ENCODE measurements at places on chromosomes 2 and 18. TPM values are rescaled to one million over a fixed set of nuclear protein-coding genes. Genes with fewer than 3 reads are reported as not detected.

GRCh38 chr2:228447266-228447915 is 265.9 kb upstream of the SPHKAP start:
- DNase-seq, result peak; percentile 47

- no peak for DNase-seq
These were observed 125.0 kb downstream of the LRP2 start for GRCh38 chr2:169237286-169237685.

The POTEC gene
- polyA plus RNA-seq, result not detected

The GCKR gene
- 0.47 TPM for polyA plus RNA-seq

- DNase-seq, result no peak
These were observed 94.1 kb downstream of the BIN1 start for GRCh38 chr2:127012868-127013267.

DNA sequence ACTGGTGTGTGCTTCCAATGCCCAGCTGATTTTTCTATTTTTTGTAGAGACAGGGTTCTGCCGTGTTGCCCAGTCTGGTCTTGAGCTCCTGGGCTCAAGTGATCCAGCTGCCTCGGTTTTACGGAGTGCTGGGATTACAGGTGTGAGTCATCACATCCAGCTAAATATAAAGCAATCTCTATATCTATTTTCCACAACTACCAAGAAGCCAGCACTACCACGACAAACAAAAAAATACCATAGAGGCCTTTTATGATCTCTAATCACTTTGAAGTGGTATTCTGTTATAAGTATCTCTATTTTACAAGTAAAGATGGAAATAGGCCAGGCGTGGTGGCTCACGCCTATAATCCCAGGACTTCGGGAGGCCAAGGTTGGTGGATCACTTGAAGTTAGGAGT is 34.7 kb downstream of the C2orf74 start:
- no peak for DNase-seq

The MAL gene
- polyA plus RNA-seq, result not detected

- no peak for DNase-seq
These were observed 37.8 kb downstream of the MYO7B start for GRCh38 chr2:127573298-127573697.

DNA sequence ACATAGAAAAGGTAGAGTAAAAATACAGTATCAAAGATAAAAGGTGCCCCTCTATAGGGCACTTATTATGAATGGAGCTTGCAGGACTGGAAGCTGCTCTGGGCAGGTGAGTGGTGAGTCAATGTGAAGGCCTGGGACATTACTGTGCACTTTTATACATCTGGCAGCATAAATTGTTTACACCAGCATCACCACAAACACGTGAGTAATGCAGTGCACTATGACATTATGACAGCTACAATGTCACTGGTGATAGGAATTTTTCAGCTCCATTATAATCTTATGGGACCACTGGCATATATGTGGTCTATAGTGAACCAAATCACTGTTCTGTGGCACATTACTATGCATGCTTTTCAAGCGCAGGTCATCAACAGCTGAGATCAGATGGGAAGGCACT is 48.1 kb downstream of the TPGS2 start:
- no peak for DNase-seq

- DNase-seq, result no peak
These were observed 19.7 kb downstream of the CLIP4 start for GRCh38 chr2:29134933-29135332.

DNA sequence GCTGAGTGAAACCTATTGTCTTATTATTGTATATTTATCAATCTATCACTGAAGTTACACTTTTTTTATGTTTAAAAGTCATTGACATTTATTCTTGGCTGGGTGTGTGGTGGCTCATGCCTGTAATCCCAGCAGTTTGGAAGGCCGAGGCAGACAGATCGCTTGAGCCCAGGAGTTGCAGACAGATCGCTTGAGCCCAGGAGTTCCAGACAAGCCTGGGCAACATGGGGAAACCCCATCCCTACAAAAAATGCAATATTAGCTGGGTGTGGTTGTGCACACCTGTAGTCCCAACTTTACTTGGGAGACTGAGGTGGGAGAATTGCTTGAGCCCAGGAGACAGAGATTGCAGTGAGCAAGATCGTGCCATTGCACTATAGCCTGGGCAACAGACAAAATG is 97.8 kb downstream of the EPC2 start:
- DNase-seq, result no peak

The FZD7 gene
- 42.6 TPM for polyA plus RNA-seq

The YPEL5 gene
- 141 TPM for polyA plus RNA-seq

The FOXI3 gene
- polyA plus RNA-seq, result not detected

GRCh38 chr2:197869501-197870111 is 65.2 kb downstream of the PLCL1 start:
- no peak for DNase-seq

DNA sequence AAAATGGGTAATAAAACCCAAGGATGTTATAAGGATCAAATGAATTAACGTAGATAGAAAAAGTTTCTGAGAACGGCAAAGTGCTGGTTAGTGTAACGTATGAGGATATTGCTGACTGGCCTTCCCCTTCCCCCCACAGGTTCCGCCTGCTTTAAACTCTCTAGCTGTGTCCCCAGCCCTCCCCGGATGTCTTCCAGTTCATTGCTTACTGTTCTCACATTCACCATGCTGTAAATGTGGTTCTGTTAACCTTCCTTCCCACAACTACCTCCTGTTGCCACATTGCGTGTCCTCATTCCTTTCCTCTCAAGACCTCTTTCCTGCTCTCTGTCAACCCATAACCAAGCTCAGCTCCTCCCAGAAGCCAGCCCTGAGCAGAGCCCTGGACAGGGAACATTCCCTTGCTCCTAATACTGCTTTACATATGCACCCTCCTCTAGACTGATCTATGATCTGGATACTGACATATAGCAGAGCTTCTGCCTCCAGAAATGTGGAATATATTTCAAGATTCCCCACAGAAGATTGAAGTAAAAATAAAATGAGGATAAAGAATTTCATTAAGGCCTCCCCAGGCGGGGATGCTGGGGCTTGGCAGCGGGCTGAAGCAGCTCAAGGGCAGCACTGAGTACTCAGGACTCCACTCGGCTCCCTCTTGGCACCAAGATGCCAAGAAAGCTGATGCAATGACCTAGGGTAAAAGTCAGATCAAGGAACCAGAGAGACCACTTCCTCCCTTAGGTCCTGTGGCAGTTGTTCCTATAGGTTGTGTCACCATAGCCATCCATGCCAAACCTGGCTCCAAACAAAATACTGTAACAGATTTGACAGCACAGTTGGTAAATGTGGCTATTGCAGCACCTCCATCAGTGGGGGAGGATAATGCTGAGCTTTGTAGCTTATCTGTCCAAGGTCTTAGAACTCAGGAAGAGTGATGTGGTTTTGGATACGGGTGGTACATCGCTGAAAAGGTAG is 136.4 kb upstream of the PIK3C3 start:
- no peak for DNase-seq

The PLGLB1 gene
- 0.26 TPM for polyA plus RNA-seq

The ABCB11 gene
- not detected for polyA plus RNA-seq

The GALNT5 gene
- 22.6 TPM for polyA plus RNA-seq

GRCh38 chr18:25795213-25795612 is 295.2 kb downstream of the SS18 start:
- no peak for DNase-seq

The ONECUT2 gene
- polyA plus RNA-seq, result not detected
